ENCODE measurements at places on chromosomes 12 and 14. TPM values are rescaled to one million over a fixed set of nuclear protein-coding genes. Genes with fewer than 3 reads are reported as not detected.

GRCh38 chr12:63010698-63011097, 75.7 kb upstream of the PPM1H start:
- no peak for DNase-seq

DNA sequence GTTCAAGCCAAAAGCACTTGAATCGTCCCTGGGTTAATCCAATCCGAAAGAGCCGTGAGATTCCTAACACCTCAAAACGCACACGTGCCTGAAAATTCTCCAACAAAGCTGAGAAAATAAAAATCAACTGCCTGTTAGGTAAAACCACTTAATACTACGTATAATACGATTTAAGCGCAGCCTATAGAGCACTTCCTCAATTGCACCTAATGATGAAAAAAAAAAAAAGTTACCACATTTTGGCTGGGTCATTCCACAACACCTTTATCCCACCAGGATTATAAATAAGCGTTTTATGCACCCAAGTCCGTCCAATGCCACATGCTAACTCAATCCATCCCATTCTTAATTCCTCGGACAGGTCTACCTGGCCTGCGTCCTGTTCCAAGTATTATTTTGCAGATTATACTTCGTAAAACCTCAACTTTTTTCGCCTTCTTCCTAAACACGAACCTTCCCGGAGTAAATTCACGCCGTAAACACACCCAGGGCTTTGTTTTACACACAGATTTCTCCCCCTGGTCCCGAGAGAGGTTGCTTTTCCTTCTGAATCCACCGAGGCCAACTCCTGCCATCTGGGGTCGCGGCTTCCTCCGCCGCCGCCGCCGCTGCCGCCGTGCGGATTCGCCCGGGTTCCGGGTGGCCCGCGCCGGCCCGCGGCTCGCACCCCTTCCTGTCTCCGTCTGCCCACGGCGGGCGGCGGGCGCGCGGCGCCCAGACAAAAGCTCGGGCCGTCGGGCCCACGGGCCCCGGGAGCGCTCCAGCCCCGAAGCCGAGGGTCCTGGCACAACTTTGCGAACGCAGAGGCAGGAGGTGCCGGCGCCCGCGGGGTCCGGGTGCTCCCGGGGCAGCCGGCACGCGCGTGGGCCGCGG, 66.2 kb downstream of the RNF34 start:
- DNase-seq, result no peak

DNA sequence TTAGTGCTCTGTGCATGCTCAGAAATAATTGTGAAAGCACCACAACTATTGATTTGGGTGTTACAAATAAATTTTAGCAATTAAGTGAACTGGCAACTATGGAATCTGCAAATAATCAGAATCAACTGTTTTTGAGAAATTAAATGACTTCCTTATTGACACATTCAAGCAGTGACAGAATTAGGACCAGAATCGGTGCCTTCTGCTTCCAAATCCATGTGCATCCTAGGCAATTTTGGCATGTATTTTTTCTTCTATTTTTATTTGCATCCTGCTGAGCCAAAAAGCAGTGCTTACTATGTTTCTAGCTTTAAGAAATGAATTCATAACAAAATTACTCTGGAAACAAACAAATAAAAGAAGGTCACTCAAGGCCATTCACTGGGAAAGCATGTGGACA, 408.2 kb downstream of the GXYLT1 start:
- no peak for DNase-seq

DNA sequence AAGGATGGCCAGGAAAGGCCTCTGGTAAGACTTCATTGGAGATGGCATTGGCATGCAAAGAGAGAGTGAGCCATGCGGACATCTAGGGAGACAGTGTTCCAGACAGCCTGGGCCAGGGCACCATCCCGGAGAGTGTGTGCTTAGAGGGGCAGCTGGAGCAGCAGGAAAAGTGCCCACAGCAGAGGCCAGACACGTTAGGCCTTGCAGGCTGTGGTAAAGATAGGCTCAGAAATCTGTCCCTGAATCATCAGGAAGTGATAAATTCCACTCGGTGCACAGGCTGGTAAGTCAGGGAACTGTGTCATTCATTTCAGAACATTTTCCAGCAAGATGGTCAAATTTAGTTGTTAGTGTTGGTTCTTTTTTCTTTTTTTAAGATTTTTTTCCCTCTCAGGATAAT, 8.8 kb downstream of the GALNT16 start:
- DNase-seq, result no peak

DNA sequence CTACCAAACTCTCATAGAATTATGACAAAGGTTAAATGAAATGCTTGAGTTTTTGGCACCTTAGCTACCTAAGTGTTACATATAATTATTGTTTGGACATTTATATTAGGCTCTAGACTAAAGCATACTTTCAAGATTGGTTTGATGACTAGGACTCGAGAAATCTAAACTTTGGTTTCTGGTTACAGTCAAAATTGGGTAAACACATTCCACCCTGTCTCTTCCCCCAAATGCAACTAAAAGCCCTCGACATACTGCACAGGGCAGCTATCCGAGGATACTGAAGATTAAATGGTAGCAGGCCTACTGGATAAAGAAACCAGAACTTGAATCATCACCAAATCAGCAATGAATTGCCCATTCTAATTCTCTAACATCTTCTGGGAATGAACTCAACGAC, 369.1 kb downstream of the PRKD1 start:
- no peak for DNase-seq

DNA sequence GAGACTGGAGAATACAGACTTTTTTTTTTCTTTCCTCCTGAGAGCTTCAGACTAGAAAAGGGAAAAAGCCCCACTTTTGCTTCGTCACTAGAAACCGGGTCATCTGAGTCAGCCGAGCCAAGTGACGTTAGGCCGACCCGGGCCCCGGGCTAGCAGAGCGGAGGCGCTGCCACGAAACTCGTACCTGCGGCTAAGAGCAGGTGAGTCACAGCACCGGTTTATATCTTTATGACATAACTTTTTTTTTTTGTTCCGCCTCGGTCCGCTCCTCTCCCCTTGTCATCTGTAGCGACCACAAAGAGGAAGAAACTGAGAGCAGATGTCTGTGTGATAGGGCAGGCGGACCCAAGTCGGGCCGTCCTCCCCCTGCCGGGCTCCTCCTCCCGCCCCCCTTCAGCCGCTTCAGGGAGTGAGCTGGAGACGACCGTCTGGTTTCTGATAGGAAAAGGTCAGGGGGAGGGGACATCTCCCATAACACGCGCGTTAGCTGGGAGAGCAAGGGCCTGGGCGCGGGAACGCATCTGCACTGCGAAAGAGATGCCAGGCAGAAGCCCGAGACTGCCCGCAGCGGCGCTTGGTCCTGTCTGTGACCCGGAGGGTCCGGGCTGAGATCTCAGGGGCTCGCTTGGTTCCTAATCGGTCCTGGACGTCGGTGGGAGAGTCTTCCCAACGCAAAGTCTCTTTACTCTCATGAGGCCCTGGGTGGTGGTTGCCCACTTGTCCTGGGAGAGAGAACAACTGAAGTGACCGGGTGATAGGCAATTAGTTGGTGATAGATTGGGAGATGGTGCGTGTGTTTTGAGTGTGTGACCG, 586 bp downstream of the TTC6 start:
- DNase-seq, result no peak

DNA sequence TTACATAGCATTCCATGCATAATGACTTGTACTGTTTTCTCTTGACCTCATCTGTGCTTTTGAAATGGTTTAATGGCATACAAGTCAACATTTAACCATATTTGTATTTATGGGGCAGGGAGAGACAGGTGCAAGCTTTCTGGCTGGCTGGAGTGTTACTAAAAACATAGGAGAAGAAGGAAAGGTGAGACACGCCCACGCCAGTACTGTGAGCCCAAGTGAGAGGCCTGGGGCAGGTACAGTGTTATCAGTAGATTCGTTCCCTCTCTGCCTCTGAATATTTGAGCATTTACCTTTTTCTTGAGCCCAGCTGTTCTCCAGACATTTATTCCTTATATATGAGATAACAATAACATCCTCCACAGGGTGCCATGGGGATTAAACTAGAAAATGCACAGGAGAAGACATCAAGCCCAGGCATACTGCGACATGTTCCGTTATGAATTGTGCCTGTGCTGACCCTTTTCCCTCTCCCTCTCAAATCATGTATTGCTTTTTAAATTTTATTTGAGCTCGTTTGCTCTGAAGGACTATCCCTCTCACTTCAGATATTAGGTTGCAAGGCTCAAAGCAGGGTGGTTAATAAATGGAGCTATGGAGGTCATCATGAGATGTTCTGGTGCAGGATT, 34.6 kb upstream of the TUBA1C start:
- DNase-seq, result no peak

GRCh38 chr14:92880851-92881250, 42.1 kb upstream of the CHGA start:
- DNase-seq, result no peak

DNA sequence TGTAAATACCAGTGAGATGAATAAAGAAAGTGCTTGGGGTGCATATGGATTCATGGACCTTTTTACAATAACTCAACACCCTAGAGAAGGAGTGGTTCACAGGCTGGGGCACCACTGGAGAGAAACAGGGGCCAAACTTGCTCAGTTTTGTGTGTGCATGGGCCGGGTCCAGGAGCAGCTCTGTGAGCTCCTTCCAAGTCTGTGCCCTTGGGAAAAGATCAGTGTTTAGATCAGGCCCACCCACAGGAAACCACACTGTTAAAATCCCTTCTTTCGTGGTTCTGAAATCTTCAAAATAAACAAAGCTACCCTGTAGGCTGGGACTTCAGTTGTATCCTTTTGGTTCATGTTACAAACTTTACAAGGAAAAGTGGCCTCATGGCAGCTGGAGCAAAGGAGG, 156.1 kb upstream of the TMEM260 start:
- no peak for DNase-seq

Gene FAM222A
- 4.8 TPM for total RNA-seq

Gene BBOF1
- total RNA-seq, result 9.1 TPM

Gene EML1
- total RNA-seq, result 10.7 TPM

Gene PTPRO
- not detected for total RNA-seq

Gene HOXC4
- total RNA-seq, result 2.5 TPM

Gene COQ6
- total RNA-seq, result 41.9 TPM

Gene CCDC196
- total RNA-seq, result not detected
